ENCODE measurements at places on chromosomes 12 and 14. TPM values are rescaled to one million over a fixed set of nuclear protein-coding genes. Genes with fewer than 3 reads are reported as not detected.

Gene B3GNT4
- 0.22 TPM for total RNA-seq

DNA sequence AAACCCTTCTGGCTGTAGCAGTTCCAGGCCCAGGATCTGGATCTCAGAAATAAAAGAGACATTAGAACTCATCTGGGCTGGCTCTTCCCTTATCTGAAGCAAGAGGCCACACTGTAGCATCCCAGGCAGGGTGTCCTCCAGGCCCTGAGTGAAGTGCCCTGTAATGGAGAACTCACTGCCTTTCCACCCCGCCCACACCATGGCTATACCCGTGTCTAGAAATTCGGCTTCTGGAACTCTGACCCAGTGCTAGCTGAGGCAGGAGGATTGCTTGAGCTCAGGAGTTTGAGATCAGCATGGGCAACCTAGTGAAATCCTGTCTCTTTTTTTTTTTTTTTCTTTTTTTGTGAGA is 23.5 kb upstream of the PLEKHG3 start:
- no peak for DNase-seq

DNA sequence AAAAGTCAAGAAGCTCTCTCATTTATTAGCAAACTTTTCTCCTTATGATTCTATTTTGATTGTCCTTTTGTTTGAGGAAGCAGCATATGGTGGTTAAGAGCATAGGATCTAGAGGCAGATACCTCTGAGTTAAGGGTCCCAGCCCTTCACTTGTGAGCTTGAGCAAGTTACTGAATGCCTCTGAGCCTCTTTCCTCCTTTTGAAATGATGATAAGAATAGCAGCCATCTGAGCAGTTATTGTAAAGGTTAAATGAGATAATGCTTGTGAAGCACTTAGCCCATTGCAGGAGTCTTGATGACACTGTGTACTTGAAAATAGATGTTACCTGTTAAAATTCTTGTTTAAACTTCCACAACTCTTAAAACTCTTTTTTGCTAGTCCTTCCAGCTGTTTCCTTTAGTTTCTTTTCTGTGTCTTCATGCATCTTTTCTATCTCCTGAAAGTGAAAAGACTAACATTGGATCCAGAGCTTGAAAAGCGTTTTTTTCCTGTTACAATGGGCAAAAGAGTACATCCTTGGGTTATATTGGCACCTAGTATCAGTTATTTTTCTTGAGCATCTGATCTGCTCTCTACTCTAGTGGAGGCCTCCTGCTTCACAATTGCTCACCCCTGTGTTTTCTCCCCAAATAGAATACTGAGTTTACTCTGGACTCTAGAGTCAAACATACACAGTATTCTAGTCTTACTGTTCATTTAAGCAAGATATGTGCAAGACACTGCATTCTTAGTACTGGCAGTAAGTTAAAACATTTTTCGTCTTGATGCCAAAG is 3.1 kb downstream of the HIF1A start:
- DNase-seq = no peak

DNA sequence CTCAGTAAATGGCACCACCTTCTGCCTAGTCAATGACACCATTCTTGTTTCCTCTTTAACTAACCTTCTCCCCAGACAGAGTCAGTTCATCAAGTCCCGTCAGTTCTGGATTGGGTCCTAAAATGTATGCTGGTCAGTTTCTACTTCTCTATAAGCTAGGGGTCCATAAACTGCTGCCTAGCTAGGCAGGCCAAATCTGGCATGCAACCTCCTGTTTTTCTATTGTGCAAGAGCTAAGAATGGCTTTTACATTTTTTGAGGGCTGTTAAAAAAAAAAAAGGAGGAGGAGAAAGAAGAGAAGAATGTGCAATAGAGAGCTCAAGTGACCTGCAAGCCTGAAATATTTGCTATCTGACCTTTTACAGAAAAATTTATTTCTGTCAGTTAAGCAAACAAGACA is 6.4 kb upstream of the TMED10 start:
- no peak for DNase-seq
